Osteoblast (primary cell): ENCODE measurements at places on chromosomes 3 and 15. TPM values are rescaled to one million over a fixed set of nuclear protein-coding genes. Genes with fewer than 3 reads are reported as not detected.

DNA sequence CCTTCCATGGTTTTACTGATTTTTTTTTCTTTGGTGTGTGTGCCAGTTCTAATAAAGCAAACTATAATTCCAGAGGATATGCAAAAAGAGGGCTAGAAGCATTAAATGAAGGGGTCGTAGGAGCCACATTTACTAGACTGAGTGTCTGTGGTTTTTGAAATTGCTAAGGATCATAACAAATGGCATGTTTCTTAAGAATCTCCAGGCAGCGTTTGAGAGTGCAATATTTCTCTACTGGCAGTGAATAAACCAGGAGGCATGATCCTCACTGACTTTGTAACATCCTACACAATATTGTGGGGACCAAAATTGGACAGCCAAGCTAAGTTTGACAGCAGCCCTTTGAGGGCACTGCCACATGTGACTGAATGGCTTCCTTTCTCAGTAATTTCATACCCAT, 115.9 kb upstream of the CCNL1 start:
- no peak for DNase-seq

- DNase-seq: no peak
These were observed 1.0 kb downstream of the MYLK start for GRCh38 chr3:123883111-123883510.

GRCh38 chr15:58552505-58553364, 120.9 kb downstream of the LIPC start:
- peak; percentile 74 for DNase-seq

DNA sequence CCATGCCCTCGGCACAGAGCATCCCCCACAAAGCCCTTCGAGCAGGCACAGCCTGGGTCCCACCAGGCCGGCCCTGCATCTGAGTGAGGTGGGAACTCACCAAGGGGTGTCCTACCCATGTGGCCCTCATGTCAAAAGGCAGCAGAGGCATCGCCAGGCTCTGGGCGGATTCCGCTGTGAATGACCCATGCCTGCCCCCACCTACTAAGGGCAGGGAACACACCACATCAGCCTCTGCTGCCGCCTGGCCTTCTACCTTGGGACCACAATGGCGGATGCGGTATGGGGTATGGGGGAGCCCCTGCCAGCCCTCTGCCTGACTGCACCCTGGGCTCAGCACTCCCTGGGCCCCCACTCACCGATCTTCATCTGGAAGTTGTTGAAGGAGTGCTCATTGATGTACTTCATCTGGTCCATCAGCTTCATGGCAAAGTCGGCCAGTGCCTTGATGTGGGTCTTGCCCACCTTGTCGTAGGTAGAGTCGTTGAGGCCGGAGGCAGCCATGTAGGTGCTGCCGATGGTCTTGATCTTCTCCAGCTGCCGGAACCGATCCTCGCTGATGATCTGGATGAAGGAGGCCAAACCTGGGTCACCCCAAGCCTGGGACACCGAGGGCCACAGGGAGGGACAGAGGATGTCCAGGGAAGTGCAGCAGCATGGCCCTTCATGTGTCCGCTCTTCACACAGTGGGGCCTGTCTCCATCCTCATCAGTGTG, 87.8 kb downstream of the SEC22A start:
- peak; percentile 63 for DNase-seq

GRCh38 chr3:130661140-130661891, 85.3 kb downstream of the PIK3R4 start:
- no peak for DNase-seq

DNA sequence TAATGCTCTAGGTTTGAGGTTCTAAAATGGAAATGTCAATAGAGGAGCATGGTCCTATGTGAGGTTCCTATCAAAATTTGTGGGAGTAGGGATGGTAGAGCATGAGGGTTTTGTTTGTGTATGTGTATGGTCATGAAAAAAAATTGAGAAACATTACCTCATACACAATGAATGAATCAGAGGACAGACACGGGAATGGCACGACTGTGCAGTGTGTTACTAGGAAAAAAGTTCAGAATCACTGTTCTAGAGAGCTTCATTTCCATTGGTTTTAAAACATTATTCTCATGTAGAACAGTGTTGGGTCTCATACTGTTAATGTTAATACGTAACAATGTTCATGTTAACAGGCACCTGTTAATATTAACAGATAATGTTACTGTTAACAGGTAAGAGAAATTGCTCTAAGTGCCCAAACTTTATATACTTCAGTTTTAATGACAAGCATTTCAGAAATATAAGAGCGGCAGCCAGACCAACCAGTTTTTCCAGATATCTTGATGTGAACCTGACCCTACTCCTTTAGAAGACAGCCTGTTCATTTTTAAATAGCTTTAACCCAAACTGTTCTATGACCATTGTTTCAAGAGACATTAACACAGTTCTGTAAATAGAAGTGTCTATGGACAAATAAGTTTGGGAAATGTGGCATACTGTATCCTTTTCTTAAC, 48.0 kb downstream of the SLC15A2 start:
- peak; percentile 39 for DNase-seq

GRCh38 chr3:13470894-13471574, 9.1 kb upstream of the HDAC11 start:
- DNase-seq: no peak

- DNase-seq: no peak
These were observed 14.0 kb upstream of the AMOTL2 start for GRCh38 chr3:134388292-134388691.

DNA sequence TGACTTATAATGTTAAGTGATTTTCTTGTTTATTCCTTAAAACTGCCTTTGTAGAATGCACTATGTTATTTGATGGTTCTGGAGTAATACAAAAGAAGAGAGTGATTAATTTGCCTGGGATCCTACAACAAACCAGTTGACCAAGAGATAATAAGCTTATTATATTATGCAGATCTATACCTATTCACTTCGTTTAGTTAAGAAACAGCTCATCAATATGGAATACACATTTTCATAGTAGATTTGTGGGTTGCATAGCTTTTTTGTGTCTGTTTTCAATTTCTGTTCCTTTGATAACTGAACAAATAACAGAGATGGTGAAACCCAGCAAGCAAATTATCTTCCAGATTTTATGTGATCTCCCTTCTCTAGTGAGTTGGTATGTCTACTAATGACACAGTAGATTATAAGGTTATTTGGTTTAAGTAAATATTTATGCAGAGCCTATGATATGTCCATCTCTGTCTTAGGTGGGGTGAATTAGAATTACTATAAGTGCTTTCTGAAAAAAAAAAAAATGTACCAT, 443.3 kb upstream of the TPRG1 start:
- no peak for DNase-seq

DNA sequence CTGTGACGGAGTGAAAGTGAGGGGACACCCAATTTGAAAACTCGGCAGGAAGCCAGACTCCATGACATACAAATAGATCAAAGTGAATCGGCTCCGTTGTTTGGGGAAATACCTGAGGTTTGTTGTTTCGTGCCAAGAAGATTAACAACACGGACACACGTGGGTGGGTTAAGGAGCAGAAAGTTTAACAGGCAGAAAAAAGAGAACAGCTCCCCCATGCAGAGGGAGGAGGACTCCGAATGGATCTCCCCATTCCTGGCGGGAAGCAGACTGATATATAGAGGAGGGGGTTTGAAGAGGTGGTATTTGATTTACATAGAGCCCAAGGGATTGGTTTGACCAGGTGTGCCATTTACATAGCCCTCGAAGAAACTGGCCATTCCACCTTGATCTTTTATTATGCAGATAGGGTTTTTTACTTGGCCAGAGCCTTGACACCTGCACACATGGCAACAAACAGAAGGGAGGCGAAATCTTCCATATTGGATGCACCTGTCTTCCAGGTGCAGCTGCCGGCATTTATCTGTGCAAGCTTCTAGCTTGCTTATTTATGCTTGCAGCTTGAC, 4.8 kb upstream of the SACM1L start:
- DNase-seq: no peak

- DNase-seq: no peak
These were observed 43.8 kb upstream of the ARHGEF3 start for GRCh38 chr3:56845505-56845904.

- DNase-seq: no peak
These were observed 213.0 kb downstream of the PDCD6IP start for GRCh38 chr3:34011171-34012101.

DNA sequence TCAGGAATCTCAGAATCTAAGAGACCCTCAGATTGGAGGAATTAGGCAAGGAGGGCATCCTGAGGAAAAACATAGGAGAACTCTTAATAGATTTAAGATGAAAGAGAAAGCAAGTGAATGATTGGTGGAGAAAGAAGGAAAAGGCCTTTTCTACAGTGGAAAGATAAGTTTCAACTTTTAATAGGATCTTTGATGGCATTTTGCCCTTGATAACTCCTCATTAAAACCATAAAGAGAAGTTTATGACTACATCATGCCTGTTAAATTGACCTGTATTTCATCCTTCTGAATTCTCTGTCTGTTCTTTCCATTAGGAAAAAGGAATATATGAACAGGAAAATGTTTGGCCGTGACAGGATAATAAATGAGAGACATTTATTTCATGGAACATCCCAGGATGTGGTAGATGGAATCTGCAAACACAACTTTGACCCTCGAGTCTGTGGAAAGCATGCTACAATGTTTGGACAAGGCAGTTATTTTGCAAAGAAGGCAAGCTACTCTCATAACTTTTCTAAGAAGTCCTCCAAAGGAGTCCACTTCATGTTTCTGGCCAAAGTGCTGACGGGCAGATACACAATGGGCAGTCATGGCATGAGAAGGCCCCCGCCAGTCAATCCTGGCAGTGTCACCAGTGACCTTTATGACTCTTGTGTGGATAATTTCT, 30.1 kb downstream of the TIPARP start:
- no peak for DNase-seq

GRCh38 chr3:146325170-146325569, 74.3 kb upstream of the PLSCR4 start:
- no peak for DNase-seq

DNA sequence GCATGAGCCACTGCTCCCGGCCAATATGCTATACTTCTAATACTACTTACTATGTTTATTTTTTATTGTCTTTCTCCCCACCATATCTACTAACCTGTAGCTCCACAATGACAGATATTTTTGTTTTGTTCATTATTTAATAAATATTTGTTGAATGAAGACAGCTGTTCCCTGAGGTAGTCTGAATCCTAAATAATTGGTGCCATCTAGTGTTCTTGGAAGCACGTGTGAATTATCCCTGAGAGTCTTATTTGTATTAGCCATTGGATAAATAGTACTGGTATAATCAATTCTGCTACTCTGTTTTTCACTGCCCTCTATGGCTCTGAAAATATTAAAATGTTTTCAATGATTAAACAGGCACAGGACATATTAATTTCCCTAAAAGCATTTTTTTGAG, 5.6 kb upstream of the APPL1 start:
- DNase-seq: peak; percentile 3

DNA sequence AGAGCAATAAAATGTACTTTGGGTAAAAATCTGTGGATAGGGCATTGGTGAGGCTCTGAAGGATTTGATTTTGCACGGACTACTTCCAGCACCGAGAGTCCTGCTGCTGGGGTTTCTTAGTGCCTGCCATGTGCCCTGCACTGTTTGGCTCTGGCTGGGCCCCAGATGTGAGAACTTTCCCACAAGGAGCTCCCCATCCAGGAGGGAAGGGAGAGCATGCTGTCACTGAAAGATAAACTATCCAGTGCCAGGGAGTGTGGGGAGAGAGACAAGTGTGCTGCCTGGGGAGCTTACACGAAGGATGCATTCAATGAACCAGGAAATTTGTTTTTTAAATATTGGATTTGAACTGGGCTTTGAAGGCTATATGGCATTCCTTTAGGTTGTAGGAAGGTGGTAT, 30.2 kb downstream of the LPP start:
- DNase-seq: no peak

- DNase-seq: no peak
These were observed 24.7 kb downstream of the ILDR1 start for GRCh38 chr3:121997372-121997771.

DNA sequence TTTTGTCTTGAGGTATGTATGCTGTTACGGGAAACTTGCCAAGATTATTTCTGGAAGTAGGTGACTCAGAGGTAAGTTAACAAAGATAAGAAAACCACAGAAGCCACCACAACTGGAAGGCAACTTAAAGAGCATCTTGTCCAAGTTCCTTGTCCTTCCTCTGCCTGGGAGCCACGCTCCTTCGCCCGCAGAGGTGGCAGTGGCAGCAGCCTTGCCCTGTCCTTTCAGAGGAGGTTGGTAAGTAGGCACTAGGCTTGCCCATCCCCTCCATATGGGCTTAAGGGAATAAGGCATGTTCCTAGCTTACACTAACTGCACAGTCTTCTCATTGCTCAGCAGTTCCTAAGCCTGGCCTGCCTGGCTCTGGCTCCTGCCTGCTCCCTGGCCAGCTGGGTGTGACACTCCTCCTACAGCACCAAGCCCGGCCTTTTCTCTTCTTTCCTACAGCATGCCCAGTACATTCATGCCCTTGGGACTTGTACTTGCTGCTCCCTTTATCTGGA, 48.0 kb upstream of the RAB6B start:
- DNase-seq: peak; percentile 92

- no peak for DNase-seq
These were observed 142.7 kb upstream of the SYNPR start for GRCh38 chr3:63135367-63135766.

- DNase-seq: no peak
These were observed 205.9 kb upstream of the CDIN1 start for GRCh38 chr15:36373550-36373949.

GRCh38 chr3:25663347-25663868, 1.3 kb downstream of the TOP2B start:
- DNase-seq: no peak

DNA sequence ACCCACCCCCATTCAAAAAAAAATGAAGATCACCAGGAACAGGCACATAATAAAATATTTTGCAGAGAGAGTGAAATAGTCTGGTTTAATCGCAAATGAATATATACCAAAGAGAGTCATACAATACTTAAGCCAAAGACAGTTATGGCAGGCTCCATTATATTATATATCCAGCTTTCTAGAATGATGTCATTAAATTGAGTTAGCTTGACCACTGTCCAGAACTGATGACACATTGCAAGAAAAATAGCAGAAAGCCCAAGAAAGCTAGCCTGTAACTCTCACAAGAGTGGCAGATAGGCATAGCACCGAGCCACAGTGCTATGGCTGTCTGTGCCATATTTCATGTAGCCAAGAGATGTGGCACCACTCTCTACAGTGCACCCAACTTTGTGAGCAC, 231.9 kb upstream of the SEMA6D start:
- no peak for DNase-seq

DNA sequence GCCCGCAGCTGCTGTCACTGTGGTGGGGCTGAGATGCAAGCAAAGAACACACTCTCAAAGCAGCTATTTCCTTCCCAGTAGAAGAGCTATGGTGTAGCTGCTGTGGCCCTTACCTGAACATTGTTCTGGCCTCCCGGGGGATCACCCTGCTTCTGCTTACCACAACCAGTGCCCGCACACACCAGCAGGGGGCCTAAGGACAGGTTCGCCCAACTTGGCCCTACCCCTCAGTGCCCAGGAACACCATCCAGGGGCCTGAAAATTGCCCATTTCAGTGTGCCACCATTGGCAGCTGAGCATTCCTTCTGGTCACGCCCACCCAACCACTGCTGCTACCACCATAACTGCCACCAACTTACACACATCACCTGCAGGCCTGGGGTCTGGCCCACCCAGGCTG, 113.0 kb downstream of the TP63 start:
- no peak for DNase-seq

The DLL4 gene
- total RNA-seq: not detected in 2 replicates

The GOLGA6L4 gene
- 1.5 and 1.8 TPM in 2 replicates for total RNA-seq

The CP gene
- 0.88 and 1.4 TPM in 2 replicates for total RNA-seq

The PRR20G gene
- total RNA-seq: not detected in 2 replicates

The EOMES gene
- under 0.01 TPM in 1 of 2 replicates, not detected in the other for total RNA-seq

The RASA2 gene
- total RNA-seq: 20.0 and 21.7 TPM in 2 replicates

The TMC3 gene
- total RNA-seq: not detected in 2 replicates

The ARHGAP31 gene
- 41.5 and 56.5 TPM in 2 replicates for total RNA-seq

The SLC38A3 gene
- 0.29 and 0.36 TPM in 2 replicates for total RNA-seq

The NMNAT3 gene
- total RNA-seq: 0.36 and 0.59 TPM in 2 replicates
